ENCODE measurements at places on chromosomes 7 and 10. TPM values are rescaled to one million over a fixed set of nuclear protein-coding genes. Genes with fewer than 3 reads are reported as not detected.

DNA sequence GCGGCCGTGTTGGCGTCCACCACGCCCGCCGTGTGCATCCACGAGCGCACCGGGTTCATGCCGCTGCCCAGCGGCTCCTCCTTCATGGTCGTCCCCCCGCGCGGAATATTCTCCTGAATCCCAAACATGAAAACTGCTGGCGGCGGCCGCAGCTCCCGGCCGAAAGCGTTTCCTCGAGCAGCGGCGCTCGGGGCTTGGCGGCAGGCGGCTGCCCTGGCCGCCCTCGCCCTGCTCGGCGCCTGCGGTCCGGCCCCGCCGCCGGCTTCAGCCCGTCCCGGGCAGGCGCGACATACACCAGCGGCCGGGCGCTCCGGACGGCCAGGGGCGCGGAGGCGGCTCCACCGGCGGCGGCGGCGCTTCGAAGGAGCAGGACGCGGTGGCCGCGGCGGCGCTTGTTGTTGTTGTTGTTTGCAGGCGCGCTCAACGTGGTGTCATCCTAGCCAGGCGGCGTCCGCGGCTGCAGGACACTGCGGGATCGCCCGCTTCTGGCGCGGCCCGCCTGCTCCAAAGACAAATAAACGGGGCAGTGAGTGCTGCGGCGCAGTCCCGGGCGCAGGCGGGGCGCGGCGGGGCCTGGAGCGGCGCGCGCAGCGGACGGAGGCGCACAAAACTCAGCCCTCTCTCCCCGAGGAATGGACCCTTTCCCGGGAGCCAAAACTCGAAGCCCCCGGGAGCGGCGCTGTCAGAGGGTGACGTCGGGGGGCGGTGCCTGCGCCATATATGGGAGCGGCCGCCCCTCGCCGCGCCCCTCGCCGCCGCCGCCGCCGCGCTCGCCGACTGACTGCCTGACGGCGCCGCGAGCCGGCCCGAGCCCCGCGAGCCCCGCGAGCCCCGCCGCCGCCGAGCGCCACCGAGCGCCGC is at the start of gene EBF3:
Gene EBF3 (minus strand): TSS at position 634 of the 861 bp plus-strand sequence. CDS start 506 bp downstream, at position 128.
- DNase-seq, result peak; percentile 96

Gene LRRC18
- not detected for total RNA-seq

- no peak for DNase-seq
Observed at GRCh38 chr10:119368581-119368980, 161.2 kb downstream of the GRK5 start.

Gene OR2A12
- not detected for total RNA-seq

DNA sequence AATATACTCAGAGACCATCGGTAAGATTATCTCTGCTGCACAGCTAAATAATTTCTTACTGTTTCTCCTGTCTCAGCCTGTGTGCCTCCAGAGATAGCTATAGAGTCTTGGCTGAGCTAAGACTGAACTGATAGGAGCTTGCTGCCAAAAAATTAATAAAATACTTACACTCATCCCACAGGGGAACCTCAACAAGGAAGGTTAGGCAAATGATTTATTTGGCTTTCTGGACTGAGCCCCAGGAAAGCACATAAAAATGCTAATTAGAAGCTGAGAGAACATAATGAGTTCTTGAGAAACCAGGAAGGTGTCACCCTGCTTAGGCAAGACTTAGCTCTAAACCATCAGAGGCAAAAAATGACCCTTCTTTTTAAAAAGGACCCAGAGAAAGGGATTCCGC is 534.5 kb downstream of the TNS3 start:
- DNase-seq, result no peak

All from right cardiac atrium (tissue), 5 donors.